Cardiac muscle cell (in vitro differentiated cells and primary cell): ENCODE measurements at places on chromosomes 6 and 20. TPM values are rescaled to one million over a fixed set of nuclear protein-coding genes. Genes with fewer than 3 reads are reported as not detected.
A peak's percentile ranks its signal among the peaks of the same experiment; 100 is the strongest.

DNA sequence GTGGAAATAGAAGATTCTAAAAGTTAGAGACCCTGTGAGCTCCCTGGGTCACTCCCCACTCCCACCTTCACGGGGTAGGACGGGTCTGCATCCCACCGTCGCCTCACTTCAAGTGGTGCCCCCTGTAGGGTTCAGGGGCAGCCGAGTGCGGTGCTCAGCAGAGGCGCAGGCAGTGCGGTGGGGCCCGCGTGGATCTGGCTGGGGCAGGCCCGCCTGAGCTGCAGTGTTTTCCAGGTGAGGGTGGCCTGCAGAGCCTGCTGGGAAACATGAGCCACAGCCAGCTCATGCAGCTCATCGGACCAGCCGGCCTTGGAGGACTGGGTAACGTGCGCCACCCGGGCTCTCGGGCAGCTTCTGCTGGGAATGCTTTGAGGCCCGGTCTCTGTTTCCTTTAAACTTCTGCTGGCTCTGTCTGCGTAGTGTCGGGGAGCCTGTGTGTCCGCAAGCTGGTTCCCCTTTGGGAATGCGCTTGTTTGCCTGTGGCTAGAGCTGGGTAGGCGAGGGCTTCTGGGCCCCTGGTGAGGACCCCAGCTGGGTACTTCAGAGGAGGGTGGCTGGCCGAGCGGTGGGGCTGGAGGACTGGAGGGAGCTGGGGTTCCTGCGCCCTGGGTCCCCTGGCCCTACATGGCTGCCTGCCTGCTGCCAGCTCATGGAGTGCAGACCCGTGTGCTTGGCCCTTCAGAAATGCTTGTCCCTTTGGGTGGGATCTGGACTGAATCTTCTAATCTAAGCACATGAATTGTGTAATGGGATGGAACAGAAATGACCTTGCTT, 3.8 kb downstream of the ADRM1 start:
- no peak for DNase-seq
- no peaks in the 10 kb centered on the region for H3K27me3 ChIP-seq
- H3K4me3 ChIP-seq, result no peak overlapping the region
- peak overlapping the region; percentile 17 for H3K27ac ChIP-seq
- peaks cover 47% of the 10 kb centered on the region for H3K36me3 ChIP-seq
- peaks cover 13% of the 10 kb centered on the region for H3K4me1 ChIP-seq

DNA sequence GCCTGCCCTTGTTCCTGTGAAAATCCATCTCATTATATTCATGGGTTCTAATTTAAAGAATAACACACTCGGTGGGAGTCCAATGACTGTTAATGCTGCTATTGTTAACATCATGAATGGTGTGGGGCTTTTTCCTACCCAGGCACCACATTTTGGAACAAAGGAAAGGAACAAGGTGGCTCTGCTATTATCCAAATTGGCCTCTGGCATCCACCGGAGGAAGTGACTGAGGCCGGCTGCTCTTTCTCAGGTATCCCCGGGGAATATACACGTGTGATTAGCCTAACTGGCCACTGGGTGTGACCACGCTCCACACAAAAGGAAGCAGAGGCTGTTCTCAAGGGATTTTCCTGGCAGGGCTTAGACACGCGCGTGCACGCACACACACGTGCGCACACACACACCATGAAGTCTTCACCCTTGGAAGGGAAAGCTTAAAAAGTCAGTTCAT, 601.2 kb upstream of the ARID1B start:
- no peaks in the 10 kb centered on the region for H3K4me1 ChIP-seq
- no peak overlapping the region for H3K27ac ChIP-seq
- no peaks in the 10 kb centered on the region for H3K36me3 ChIP-seq
- H3K4me3 ChIP-seq, result no peak overlapping the region
- H3K27me3 ChIP-seq, result no peaks in the 10 kb centered on the region

GRCh38 chr20:31864521-31865400, 5.6 kb downstream of the DUSP15 start:
- peaks cover 8% of the 10 kb centered on the region for H3K4me1 ChIP-seq
- H3K27ac ChIP-seq, result no peak overlapping the region
- no peak for DNase-seq
- H3K36me3 ChIP-seq, result no peaks in the 10 kb centered on the region
- H3K27me3 ChIP-seq, result no peaks in the 10 kb centered on the region
- no peak overlapping the region for H3K4me3 ChIP-seq

DNA sequence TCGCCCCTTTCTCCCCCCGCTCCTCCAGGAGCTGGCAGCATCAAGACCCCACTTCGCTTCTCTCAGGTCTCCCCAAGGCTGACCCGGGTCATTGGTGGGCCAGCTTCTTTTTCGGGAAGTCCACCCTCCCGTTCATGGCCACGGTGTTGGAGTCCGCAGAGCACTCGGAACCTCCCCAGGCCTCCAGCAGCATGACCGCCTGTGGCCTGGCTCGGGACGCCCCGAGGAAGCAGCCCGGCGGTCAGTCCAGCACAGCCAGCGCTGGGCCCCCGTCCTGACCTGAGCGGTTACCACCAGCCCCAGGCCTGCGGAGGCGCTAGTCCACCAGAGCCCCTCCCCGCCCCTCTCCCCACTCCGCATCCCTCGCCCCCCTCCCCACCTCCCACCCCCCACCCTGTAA, 1.0 kb downstream of the PPDPF start:
- H3K4me1 ChIP-seq, result peaks cover 11% of the 10 kb centered on the region
- H3K27me3 ChIP-seq, result no peaks in the 10 kb centered on the region
- H3K27ac ChIP-seq, result no peak overlapping the region
- peak overlapping the region; percentile 79 for H3K4me3 ChIP-seq
- peaks cover 10% of the 10 kb centered on the region for H3K36me3 ChIP-seq

DNA sequence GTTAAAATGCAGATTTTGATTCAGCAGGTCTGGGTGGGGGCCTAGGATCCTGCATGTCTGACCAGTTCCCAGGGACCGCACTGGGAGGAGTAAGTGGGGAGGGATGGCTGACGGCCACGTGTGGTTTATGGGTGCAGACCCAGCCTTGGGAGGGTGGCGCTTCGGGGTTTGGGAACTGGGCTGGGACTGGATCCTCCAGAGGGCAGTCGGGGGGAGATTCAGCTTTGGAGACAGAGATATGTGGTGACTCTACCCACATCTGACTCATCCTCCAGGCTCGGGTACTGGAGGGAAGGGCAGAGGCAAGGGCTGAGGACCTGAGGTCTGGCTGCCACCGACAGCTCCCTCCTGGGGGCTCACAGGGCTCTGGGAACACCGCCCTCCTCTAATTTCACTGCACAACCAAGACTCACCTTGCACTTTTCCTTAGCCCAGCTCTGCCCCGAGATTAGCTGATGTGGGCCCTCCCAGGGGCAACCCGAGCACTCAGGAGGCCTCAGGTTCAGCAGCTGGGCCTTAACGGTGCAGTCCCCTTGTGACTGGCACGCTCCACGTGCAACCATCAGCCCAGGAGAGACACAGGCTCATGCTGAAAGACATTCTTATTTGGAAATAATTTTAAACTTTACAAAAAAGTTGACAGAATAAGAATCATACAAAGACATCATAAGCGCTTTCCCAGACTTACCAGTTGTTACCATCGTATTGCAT, 172.8 kb upstream of the PMEPA1 start:
- H3K27me3 ChIP-seq, result peaks cover 26% of the 10 kb centered on the region
- H3K36me3 ChIP-seq, result no peaks in the 10 kb centered on the region
- DNase-seq, result no peak
- H3K27ac ChIP-seq, result no peak overlapping the region

C6orf141 gene
- polyA plus RNA-seq, result 0.67 and 0.98 TPM in 2 replicates

- H3K4me3 ChIP-seq, result no peak overlapping the region
- DNase-seq, result no peak
- no peaks in the 10 kb centered on the region for H3K4me1 ChIP-seq
- no peak overlapping the region for H3K27ac ChIP-seq
Observed at GRCh38 chr6:97292671-97293070, 9.7 kb upstream of the MMS22L start.

GRCh38 chr20:56816349-56816748, 187.2 kb downstream of the TFAP2C start:
- H3K4me3 ChIP-seq, result no peak overlapping the region
- H3K27me3 ChIP-seq, result no peaks in the 10 kb centered on the region
- no peak overlapping the region for H3K27ac ChIP-seq
- no peaks in the 10 kb centered on the region for H3K36me3 ChIP-seq
- no peak for DNase-seq

PHACTR3 gene
- 0.55 and 19.6 TPM in 2 replicates for polyA plus RNA-seq

DNA sequence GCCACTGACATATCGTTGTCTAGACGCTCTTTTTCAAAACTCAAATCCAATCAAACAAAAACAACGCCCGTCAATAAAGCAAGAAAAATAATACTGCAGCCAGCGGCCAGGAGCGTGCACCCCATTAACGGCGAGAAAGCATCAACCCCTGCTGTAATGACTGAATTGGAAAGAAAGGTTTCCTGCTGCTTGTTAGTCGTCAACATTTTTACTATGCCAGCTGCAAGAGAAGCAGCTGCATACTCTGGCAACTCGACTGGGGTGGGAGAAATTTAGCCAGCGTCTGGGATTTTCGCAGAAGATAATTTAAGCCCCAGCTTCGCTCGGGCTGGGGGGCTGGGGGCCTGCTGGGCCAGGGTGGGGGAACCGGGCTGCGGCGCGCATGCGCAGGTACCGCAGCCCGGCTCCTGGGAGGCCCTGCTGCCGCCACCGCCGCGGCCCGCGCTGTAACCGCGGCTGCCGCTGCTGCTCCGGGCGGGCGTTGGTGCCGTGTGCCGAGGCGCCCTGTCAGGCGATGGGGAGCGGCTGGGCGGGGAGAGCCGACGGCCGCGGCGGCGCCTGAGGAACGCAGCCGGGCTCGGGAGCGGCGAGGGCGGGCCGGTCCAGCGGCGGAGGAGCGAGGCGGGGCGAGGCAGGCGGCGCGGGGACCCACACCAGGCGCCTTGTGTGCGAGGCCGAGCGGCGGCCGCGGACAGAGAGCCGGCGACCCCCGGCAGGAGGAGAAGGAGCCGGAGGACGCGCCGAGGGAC, 732 bp upstream of the STXBP5 start:
- H3K27me3 ChIP-seq, result no peaks in the 10 kb centered on the region
- H3K4me3 ChIP-seq, result peak overlapping the region; percentile 95
- H3K4me1 ChIP-seq, result peaks cover 3% of the 10 kb centered on the region
- H3K27ac ChIP-seq, result peak overlapping the region; percentile 92
- DNase-seq, result peak; percentile 92
- H3K36me3 ChIP-seq, result no peaks in the 10 kb centered on the region

GRCh38 chr20:19821606-19822005, 63.5 kb downstream of the RIN2 start:
- H3K27ac ChIP-seq, result no peak overlapping the region
- DNase-seq, result no peak
- no peak overlapping the region for H3K4me3 ChIP-seq
- no peaks in the 10 kb centered on the region for H3K27me3 ChIP-seq

GRCh38 chr6:168314021-168314420, 5.6 kb downstream of the DACT2 start:
- DNase-seq, result no peak
- no peak overlapping the region for H3K27ac ChIP-seq
- H3K4me3 ChIP-seq, result no peak overlapping the region

- no peak overlapping the region for H3K4me3 ChIP-seq
- H3K36me3 ChIP-seq, result no peaks in the 10 kb centered on the region
- peak; percentile 49 for DNase-seq
- no peak overlapping the region for H3K27ac ChIP-seq
- no peaks in the 10 kb centered on the region for H3K4me1 ChIP-seq
Observed at GRCh38 chr20:61886721-61887595, 178.7 kb downstream of the TAF4 start.

GPX6 gene
- polyA plus RNA-seq, result not detected in 2 replicates

DNA sequence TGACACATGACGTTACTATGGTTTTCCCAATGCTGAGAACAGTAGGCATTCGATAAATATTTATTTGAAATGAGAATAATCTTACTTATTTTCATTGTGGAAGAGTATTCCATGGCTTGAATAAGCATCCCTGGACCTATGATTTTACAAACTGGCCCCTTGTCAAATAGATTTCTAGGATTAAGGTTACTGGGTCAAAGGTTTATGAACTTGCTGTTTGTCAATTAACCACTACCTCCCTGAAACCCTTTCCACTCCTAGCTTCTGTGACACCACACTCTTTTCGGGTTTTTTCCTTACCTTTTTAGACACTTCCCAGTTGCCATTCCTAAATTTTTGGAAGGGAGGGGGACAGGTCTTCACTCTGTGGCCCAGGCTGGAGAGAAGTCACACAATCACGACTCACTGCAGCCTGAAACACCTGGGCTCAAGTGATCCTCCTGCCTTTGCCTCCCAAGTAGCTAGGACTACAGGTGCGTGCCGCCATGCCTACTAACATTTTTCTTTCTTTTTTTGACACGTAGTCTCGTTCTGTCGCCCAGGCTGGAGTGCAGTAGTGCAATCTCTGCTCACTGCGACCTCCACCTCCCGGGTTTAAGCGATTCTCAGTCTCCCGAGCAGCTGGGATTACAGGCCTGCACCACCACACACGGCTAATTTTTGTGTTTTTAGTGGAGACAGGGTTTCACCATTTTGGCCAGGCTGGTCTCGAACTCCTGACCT, 5.1 kb upstream of the SRSF6 start:
- no peaks in the 10 kb centered on the region for H3K36me3 ChIP-seq
- no peak overlapping the region for H3K27ac ChIP-seq
- H3K4me1 ChIP-seq, result no peaks in the 10 kb centered on the region
- H3K4me3 ChIP-seq, result no peak overlapping the region

NRN1 gene
- polyA plus RNA-seq, result 0.26 and 0.69 TPM in 2 replicates

DNA sequence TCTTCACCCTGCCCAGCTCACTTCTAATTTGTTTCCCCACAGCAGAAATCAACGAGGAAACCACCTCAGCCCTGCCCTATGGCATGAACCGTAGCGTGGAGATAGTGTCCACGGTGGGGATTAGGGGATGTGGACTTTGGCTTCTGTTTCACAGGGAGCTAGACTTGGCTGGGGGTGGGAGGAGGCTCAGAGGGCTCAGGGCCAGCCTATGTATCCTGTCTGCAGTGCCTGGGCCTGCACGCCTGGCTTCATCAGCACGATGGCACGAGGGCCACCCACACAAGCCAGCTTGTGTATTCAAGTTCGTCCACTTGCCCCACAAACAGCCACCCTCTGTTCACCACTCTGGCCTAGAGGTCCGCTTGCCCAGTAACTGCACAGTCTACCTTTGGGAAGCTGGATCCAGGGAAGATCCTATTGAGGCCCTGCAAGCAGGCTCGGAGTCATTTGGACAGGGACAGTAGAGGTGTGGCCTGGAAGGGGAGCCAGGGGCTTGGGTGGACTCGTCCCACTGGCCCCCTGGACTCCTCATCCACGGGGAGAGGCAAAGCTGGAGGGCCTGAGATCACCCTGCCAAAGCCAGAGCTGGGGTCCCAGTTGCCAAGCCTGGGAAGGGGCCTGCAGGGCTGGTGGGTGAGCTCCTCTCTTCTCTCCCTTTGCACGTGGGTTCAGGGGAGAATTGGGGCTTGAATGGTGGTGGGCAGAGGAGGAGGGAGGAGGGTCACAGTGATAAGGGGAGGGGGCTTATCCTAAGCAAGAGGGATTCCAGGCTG, 38.0 kb upstream of the FAM83D start:
- H3K4me1 ChIP-seq, result no peaks in the 10 kb centered on the region
- no peak overlapping the region for H3K4me3 ChIP-seq
- H3K36me3 ChIP-seq, result no peaks in the 10 kb centered on the region
- DNase-seq, result no peak
- no peak overlapping the region for H3K27ac ChIP-seq
- H3K27me3 ChIP-seq, result no peaks in the 10 kb centered on the region

GRCh38 chr6:132830334-132830751, 16.0 kb downstream of the RPS12 start:
- no peaks in the 10 kb centered on the region for H3K36me3 ChIP-seq
- peaks cover 8% of the 10 kb centered on the region for H3K4me1 ChIP-seq
- H3K4me3 ChIP-seq, result no peak overlapping the region
